ENCODE measurements at places on chromosomes 7 and 10. TPM values are rescaled to one million over a fixed set of nuclear protein-coding genes. Genes with fewer than 3 reads are reported as not detected.
A peak's percentile ranks its signal among the peaks of the same experiment; 100 is the strongest.

Gene CACNA2D1
- total RNA-seq: 8.1 TPM

Gene CYP2C19
- 0.14 TPM for total RNA-seq

Gene UCMA
- not detected for total RNA-seq

Gene ZNF853
- total RNA-seq: 6.6 TPM

Gene LIPN
- total RNA-seq: not detected

Gene ITIH5
- 9.7 TPM for total RNA-seq

- no peak for DNase-seq
These were observed 1133.3 kb downstream of the SORCS3 start for GRCh38 chr10:105774351-105774750.

GRCh38 chr10:69644658-69645295, 14.7 kb downstream of the FAM241B start:
- DNase-seq: peak; percentile 44

DNA sequence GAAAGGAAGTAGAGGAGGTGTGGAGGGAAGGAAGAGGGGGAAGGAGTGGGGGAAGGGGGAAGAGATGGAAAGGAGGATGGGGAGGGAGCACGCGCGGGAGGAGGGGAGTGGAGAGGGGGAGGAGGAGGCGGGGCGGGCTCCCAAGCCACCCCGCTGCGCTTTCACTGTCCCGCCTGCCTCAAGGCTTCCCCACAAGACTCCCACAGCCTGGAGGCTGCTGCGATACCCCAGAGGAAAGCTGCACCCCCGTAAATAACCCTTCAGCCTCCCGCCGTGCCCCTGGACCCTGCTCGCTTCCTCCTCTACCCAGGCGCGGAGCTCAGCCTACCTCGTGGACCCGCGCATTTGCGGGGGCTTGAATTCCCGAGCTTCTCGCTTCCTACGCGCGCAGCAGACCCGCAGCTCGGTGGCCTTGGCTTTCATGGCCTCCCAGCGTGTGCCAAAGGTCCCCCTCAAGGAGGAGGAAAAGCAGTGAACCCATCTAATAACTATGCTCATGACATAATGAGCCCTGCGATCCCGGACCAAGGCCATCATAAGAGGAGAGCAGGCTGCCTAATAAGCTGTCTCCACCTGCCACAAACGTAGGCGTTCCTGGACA, at the start of gene C10orf67:
Gene C10orf67 (minus strand): TSS at position 557 of the 601 bp plus-strand sequence. CDS start 23 bp downstream, at position 534.
- peak; percentile 79 for DNase-seq

DNA sequence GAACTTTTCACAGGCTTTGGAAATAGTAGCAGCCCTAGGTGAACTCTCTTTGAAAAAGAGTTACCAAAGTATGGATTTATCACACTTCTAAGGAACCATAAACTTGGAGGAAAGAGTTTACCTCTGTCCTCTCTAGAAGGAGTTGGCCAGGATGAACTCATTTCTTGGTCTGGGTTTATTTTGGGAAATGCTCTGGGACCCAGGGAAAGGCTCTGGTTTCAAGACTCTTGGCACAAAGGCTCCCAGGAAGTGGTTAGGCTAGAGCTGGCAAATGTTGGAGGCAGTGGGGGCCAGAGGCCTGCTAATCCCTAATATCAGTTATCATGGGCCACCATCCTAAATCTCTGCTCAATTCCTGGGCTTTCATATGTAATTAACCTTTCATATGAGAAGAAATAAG, 36.3 kb upstream of the CDK6 start:
- DNase-seq: no peak

DNA sequence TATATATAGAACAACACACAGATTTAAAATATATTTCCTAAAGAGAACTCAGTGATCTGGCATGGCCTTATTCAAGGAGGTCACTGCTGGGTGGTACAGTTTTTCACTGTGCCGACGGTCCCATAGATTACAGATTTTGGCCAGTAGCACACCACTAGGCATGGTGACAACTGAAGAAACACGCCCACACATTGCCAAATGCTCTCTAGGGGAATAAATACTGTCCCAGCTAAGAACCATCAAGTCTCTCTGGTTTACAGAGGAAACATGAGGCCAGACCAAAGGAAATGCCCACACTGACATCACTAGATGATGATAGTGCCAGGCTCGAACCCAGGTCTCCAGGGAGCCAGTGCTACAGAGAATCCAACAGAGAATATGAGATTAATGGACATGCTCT, 316.8 kb downstream of the ELMO1 start:
- no peak for DNase-seq

GRCh38 chr10:95504246-95504691, 56.9 kb downstream of the SORBS1 start:
- no peak for DNase-seq

GRCh38 chr10:75028748-75029147, 82.7 kb upstream of the SAMD8 start:
- no peak for DNase-seq

- DNase-seq: no peak
These were observed 712.9 kb downstream of the SORCS3 start for GRCh38 chr10:105354010-105354409.

DNA sequence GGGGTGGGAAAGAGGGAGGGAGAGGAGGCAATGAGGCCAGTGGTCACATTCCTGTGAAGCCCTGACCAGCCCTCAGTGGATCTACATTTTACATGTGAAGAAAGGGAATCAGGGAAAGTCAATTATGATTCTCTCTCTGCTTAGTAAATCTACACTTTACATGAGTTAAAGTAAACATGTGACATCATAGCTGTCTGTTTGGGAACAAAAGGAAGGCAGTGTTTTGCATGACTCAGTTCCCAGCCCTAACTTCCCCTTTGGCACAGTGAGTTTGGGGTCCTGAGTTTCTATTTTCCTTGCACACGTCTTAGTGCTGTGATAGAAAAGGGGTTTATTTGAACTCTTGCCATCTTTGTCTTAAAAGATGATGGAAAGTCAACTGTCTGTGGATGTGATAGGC, 615.1 kb downstream of the SDK1 start:
- DNase-seq: no peak

DNA sequence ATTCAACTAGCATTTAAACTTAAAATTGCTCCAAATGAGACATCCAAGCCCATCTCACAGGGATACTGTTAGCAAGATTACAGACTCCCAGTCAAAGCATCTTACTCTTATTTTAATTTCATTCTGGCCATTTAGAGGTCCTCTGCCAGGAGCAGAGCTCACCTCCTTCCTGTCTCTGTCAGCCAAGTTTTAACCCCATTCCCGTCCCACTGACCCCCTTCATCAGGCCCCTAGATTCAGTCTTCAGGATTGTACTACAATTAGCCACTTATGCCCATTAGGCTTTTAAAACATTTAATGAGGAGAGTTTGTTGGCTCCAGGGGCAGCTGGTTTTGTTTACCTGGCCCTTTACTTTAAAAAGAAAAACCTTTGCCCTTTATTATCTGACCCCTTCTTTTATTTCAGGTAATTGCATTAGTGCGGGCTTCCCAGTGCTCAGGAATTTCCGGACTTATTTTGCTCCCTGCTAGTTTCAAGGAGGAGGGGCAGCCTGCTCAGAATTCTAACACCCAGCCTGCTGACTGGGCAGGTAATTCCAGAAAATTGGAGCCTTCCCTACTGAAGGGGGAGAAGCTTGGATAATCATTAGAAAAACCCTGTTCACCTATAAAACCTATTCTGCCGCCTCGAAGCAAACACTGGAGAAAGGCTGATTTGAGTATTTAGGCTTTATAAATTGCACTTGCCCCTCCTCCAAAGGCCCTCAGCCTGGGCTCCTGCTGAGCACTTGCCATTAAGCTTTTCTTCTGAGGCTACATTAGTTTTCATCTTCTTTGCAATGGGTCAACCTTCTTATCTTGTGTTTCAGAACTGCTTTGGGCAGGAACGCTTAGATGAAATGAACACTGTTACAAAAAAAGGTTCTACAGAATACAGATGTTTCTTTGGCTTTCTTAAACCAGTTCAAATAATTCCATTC, 200.5 kb upstream of the HPS1 start:
- DNase-seq: no peak

- DNase-seq: no peak
These were observed 13.2 kb downstream of the ADAMTS14 start for GRCh38 chr10:70685455-70685911.

- DNase-seq: no peak
These were observed 816 bp downstream of the PSMG3 start for GRCh38 chr7:1569016-1569415.

DNA sequence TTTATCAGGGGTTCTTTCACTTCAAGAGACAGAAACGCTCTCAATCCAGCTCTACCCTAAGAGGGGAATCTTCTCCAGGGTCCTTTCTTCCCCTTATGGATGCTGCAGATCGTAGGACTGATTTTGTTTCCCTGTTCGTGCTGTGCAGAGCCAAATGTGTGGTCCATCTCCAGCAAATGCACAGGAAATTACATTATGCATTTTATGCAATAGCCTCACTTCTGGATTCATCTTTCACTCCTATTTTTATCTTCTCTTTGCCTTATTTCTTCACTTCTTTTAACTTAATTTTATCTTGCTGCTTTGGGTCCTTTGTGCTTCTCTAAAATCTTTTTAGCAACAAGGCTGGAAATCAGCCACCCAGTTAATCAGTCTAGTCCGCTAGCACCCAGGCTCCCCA, 184.5 kb upstream of the INHBA start:
- no peak for DNase-seq
